Spleen (tissue), 13 donors: ENCODE measurements at places on chromosomes 3 and 15.

- DNase-seq = no peak
Observed at GRCh38 chr15:93017526-93017925, 71.5 kb downstream of the RGMA start.

- DNase-seq = no peak
Observed at GRCh38 chr3:15926871-15927270, 129.1 kb upstream of the ANKRD28 start.

- peak; percentile 93 for DNase-seq
Observed at GRCh38 chr3:184320104-184320445, 5.7 kb downstream of the EIF4G1 start.

DNA sequence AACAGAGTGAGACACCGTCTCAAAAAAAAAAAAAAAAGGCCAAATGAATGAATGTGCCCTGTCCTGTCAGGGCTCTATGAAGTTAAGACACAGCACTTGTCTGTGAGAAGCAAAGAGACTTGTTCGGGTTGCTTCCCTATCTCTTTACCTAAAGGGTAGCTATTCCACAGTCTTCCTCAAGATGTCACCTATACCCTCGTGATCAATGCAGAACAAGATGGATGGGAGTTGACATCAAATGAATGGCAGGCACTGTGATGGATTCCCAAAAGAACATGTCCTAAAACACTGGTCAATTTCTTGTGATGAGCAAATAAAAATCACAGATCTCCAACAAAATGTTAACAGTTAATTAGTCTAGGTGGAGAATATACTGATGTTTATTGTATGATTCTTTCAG, 9.5 kb downstream of the TADA3 start:
- no peak for DNase-seq

DNA sequence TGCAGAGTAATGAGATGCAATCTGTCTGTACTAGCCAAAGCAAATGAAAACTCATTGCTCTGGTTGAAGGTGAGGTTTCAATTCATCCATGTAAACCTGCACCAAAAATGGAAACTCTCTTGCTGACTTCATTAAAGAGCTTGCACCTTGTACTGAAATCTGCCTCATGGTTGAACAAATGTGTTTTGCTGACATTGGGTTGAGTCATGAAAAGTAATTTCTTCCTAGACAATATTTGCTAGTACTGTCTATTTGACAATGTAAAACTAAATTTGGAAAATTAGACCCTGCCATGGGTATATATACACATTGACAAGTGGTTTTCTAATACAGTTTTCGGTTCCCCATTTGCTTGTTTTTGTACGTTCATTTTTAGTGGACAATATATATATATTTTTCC, 33.3 kb downstream of the RYR3 start:
- no peak for DNase-seq

- no peak for DNase-seq
Observed at GRCh38 chr3:124206225-124207055, 214.5 kb upstream of the ROPN1 start.

DNA sequence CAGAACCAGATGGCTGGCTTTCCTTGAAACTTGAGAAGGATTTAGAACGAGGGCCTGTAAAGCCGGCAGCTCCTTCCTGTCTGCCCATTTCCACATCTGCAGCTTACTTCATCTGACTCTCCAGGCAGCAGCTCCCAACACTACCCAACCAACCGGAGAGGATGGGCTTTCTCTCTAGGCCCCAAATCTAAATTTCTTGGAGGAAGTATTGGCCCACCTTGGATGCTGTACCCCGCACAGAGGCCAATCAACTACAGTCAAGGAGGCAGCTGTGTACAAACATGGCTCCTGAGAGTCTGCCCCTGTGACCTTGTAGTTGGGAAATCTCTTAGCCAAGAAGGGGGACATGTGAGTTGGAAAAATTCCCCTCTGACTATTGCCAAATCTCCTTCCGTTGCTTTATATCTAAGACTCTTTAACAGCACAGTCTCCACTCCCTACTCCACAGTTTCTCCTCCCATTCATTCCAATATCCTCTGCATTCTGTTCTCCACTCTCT, 8.0 kb upstream of the ACAP2 start:
- no peak for DNase-seq

- no peak for DNase-seq
Observed at GRCh38 chr3:62935793-62936192, 60.6 kb upstream of the CADPS start.

DNA sequence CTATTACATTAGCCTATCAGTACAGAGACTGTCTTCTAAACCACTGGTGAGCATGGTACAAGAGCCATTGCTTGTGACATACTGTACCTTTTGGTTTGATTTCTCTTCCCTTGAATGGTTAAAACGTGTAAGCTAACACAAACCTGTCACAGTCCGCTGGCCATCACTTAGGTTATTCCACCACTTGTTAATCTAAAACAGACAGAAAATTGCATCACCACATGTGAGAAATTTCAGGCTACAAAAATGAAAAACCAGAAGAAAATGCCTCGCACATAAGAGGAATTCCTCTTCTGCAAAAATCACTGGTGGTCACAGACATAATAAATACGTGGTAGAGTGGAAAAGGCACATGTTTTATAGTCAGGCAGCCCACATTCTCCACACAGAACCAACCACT, 22.1 kb downstream of the PARL start:
- no peak for DNase-seq
